ENCODE measurements at places on chromosomes 3 and 15.

- DNase-seq = no peak
Observed at GRCh38 chr3:194087995-194088855, 47.7 kb upstream of the HES1 start.

GRCh38 chr3:9704347-9705322, 1.0 kb downstream of the CPNE9 start:
- no peak for DNase-seq

GRCh38 chr3:128338536-128339330, 128.0 kb downstream of the DNAJB8 start:
- no peak for DNase-seq

GRCh38 chr3:42713747-42714146, 11.1 kb upstream of the HHATL start:
- no peak for DNase-seq

- no peak for DNase-seq
Observed at GRCh38 chr15:51299187-51300015, 39.0 kb downstream of the CYP19A1 start.

DNA sequence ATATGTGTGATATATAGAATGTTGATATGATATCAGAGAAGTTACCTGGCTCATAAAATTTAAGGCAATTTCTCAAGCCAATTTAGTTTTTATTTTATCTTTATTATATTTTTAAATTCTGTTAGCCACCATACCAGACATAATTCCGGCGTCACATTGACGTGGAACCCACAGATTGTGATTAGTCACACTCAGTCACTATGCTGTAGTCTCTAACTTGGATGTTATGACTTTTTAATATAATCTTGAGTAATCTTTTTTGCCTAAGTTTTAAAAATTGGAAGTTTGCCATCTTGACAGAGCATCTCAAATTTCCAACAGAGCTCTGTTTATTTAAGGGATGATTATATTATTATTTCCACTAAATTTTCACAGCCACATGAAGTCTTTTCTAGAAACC, 9.7 kb upstream of the DCLK3 start:
- no peak for DNase-seq

DNA sequence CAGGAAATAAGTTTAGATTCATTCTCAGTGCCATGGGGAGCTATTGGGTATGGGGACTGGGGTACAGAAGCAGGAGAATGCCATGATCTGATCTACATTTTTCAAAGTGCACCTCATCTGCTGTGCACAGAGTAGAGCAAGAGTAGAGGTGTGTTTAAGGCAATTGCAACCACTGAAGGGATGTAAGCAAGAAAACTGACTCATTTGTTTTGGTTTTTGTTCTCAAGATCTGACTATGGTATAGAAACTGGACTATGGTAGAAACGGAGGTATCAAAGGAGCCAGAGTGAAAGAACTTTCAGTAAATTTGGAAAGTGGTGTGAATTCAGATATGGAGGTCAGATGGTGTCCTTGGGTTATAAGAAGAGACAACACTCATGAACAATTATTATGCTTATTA, 86.2 kb upstream of the CMSS1 start:
- no peak for DNase-seq

DNA sequence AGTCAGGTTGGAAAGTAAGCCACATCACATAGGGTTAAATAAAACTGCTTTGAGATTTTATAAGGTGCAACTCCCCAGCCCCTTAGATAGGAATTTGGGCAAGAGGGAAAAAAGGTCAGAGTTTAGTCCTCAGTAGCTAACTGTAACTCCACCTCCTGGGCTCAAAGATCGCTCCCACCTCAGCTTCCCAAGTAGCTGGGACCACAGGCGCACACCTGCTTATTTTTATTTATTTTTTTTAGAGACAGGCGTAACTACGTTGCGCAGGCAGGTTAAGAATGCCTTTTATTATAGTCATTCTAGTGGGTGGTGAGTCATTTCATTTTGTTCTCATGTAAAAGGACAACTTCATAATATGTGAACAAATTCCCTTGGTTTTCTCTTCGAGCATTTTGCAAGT, 14.7 kb downstream of the TM2D3 start:
- no peak for DNase-seq

DNA sequence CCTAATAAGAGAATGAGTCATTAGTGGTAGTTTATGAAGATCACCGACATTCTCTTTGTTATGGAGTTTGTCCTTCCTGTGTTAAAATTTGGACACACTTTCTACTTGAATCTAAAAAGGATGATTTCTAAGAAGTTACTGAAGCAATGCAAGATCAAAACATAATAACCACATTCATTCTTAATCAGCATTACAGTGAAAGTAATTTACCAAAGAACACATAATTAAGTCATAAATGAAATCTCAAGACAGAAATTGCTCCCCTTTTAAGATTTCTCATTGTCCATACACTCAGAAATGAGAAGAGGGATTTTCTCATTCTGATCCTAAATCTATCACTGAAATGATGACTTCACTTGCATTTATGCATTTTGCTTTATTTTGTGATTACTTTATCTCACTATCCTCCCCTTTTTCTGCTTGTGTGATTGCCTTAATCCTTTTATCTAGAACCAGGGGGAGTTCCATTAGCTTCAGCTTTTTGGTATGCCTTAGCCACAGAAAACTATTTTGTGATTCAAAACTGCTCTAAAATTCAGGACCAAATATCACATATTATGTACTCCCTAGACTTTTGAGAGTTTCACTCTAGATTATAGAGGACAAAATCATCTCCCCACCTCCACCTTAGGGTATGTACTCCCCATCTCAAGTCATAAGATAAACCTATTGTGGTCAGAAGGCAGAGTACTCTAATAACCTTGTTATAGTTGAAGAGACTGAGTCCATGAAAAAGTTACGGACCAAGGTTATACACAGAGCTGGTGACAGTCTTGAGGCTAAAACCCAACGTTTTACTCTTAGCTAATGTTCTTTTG, 817.6 kb upstream of the CFAP20DC start:
- DNase-seq = no peak

GRCh38 chr15:101014921-101015841, 96.0 kb downstream of the LRRK1 start:
- DNase-seq = no peak

DNA sequence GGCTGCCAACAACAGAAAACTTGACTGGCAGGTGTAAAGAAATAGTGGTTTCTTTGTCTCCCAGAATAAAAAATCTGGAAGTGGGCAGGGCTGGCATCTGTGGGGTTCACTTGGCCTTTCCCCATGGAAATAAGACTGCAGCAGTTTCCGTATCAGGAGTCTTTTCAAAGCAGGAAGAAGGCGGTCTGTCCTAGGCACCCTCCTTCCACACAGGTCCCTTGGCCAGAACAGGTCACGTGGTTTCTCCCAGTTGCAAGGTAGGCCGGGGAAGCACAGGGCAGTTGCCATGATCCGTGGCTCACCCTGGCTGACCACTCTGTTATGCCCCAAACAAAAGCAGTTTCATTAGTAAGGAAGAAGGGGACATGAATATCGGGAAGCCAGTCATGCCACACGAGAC, 45.4 kb downstream of the ZDHHC19 start:
- DNase-seq = no peak

- no peak for DNase-seq
Observed at GRCh38 chr3:173586166-173586565, 188.6 kb downstream of the NLGN1 start.

DNA sequence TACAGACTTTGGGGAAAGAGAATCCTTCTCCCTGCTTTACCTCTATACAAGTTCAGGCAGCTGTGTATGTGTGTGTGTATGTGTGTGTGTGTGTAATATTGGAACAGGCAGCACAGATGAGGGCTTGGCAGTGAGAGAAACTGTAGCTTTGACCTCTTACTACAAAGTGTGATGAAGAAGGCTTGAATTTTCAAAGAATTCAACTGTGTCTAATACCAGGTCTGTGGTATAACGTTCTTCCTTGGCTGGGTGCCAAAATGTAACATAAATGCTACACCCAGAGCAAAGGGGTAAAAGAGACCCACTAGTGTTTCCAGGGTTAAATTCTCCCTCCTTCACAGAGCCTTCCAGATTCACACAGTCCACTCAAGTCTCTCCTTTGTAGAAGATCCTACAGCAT, 51.1 kb downstream of the CHST2 start:
- no peak for DNase-seq

DNA sequence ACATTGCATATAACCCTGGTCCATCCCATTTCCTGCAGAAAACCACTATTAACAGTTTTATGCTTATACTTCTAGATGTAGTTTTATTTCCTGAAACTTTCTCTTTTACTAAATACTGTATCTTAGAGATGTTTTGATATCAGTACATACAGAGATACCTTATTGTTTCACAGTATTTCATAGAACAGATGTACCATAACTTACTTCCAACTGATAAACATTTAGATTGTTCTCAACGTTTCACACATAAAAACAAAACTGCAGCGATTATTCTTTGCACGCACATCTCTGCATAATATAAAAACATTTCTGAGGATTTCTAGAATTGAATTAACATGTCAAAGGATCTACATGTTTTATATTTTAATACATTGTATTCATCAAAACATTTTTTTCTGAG, 2.6 kb downstream of the ZNF80 start:
- DNase-seq = no peak

DNA sequence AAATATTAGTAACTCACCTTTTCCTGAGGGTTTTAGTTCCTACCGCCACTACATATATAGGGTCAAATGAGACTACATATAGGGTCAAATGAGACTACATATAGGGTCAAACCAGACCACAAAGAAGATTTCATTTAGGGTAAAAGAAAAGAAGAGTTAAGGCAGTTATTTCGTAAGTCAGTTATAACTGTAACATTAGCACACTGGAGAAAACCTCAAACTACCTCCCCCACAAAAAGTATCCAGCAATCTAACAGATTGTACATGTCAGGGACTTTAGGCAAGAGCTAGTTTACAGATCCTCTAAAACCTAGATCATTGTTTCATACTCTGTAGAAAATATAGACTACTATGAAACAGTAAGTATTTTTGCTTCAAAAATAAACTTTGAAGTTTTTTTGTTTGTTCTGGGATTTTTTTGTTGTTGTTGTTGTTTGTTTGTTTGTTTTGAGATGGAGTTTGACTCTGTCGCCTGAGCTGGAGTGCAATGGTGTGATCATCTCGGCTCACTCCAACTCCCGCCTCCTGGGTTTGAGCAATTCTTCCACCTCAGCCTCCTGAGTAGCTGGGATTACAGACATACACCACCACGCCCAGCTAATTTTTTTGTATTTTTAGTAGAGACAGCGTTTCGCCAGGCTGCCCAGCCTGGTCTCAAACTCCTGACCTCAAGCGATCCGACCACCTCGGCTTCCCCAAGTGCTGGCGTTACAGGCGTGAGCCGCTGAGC, 92.4 kb upstream of the CGNL1 start:
- DNase-seq = no peak

DNA sequence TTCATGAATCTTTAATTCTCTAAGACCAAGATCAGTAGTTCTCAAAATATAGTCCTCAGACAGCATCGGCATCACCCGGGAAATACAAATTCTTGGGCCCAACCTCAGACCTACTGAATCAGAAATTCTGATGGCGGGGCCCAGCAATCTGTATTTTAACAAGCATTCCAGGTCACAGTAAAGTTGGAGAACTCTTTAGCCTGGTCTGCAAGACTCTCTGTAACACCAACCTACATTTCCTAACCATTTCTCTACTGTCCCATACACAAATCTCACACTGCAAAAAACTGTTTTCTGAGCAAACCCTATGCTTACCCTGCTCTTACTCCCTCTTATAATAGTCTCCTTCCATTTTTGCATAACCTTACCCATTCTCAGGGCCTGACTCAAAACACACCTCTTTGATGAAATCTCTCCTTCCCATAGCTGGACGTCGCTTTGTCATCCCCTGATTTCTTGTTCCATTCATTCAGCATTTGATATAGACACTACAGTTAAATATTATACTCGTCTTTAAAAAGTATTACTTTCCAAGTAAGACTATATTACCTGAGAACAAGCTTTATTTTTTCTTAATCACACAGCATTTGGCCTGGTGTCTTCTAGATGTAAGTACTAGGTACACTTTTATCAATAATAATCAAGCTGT, 83.3 kb upstream of the MYO5C start:
- DNase-seq = no peak

- DNase-seq = no peak
Observed at GRCh38 chr3:197241173-197241572, 57.2 kb downstream of the DLG1 start.

GRCh38 chr3:98013411-98014267, 21.5 kb downstream of the GABRR3 start:
- no peak for DNase-seq

DNA sequence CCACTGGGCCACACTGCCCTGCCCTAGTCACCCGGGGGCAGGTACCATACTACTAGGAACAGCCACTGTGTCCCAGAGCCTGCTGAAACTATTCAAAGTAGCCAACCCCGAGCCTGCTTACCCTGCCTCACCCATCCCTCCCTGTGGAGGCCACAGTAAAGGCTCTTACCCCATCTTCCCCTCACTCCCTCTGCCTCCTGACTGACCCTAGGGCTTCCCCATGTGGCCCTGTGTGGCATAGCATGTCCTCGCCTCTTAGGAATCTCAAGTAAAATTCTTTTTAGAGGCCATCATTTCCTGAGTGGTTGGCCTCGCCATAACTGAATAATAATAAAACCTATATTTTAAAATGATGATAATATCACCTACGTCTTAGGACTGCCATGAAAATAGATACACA, 112.2 kb upstream of the SLC6A11 start:
- no peak for DNase-seq

DNA sequence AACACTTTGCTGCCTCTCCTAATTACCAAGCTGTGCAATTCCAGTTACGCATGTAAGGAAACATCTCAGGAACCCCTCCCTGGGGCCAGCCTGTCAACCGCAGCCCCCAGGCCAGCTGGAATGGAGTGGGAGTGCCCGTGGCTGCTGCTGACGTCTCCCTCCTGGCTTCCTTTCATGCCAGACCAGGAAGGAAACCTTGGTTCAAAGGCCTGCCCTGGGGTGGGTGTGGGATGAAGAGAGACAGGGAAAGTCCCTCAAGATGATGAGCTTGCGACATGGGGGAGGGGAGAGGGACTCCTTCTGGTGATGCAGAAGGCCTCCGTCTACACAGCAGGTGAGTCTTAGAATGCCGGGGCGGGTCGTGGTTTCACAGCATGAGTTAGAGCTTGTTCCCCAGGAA, 11.4 kb upstream of the CYP11A1 start:
- no peak for DNase-seq

DNA sequence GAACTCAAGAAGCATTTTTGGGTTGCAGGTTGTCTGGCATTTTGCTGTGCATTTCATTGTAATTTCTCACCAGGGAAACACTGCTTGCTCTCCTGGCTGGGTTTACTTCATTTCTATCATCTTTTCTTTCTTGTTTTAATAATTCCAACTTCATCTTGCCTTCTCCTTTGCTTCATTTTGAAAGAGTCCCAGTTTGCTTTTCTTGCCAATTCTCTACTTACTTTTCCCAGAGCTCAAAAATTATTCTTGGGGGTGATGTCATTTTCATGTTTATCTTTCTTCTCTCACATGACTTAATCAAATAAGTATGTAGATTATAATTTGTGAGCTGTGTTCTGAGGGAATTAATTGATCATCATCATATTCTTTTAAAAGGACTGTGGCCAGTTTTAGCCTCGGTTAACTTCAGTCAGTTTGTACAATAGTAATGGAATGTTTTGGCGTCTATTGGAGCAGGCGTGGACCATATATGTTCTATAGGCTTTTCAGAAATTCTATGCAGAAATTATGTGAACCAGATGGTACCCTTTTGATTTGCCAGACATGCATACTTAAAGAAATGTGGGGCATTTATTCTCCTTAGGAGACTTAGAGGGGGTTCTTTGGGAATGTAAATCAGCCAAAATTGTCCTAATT, 30.1 kb downstream of the SH3GL3 start:
- no peak for DNase-seq

- no peak for DNase-seq
Observed at GRCh38 chr15:91950631-91951329, 97.3 kb downstream of the SLCO3A1 start.

Measured in C1 segment of cervical spinal cord (tissue), 14 donors.